ENCODE measurements at places on chromosomes 2 and 18. TPM values are rescaled to one million over a fixed set of nuclear protein-coding genes. Genes with fewer than 3 reads are reported as not detected.

SCN2A gene
- polyA plus RNA-seq, result 3.5 TPM

TBR1 gene
- polyA plus RNA-seq, result not detected

SCTR gene
- 7.4 TPM for polyA plus RNA-seq

ESPNL gene
- 1.4 TPM for polyA plus RNA-seq

THOC1 gene
- 68.0 TPM for polyA plus RNA-seq

SCYGR3 gene
- not detected for polyA plus RNA-seq

Data from right renal cortex interstitium (tissue), 3 donors.